ENCODE measurements at places on chromosomes 6 and 20.

GRCh38 chr20:34150306-34151000, 38.4 kb upstream of the EIF2S2 start:
- DNase-seq: no peak

DNA sequence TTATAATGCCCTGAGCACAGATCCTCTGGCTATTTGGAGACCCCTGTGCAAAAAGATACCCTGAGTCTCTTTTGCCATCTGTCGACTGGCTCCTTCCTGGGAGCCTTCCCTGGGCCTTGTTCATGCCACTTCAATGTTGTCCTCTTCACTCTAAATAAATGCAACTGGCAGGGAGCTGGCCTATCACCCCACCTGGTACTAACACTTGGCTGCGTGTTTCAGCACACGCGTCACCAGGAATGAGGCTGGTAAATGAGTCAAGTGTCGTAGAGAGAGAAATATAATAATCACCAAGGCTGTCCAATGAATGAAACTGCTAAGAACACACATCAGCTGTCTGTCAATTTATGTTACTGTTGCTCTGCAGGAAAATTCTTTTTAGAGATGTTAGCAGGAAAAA, 374.6 kb upstream of the JARID2 start:
- no peak for DNase-seq

GRCh38 chr6:128521282-128521632, 858 bp upstream of the PTPRK start:
- no peak for DNase-seq

- no peak for DNase-seq
Observed at GRCh38 chr6:134809130-134809529, 140.8 kb downstream of the ALDH8A1 start.

GRCh38 chr20:23659989-23660837, 22.5 kb upstream of the CST3 start:
- no peak for DNase-seq

GRCh38 chr6:148885925-148886845, 139.4 kb downstream of the UST start:
- no peak for DNase-seq

- DNase-seq: no peak
Observed at GRCh38 chr6:121443971-121444541, 8.6 kb downstream of the GJA1 start.

DNA sequence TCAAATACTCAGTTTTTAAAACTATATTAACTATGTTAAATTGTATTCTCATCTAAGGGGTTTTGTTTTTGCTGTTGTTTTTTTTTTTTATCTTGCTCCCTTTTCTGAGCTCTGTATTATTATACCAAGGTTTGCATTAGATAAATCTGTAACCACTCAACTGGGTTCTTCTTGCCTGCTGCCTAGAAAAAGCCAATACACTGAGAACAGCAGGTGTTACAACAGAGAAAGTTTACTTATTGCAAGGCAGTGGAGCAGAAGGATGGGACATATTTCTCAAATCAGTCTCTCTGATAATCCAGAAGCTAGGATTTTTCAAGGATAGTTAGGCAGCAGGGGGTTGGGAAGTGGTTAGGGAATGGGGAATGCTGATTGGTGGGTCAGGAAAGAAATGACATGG, 378.8 kb upstream of the PLCB4 start:
- no peak for DNase-seq

- DNase-seq: no peak
Observed at GRCh38 chr6:5786969-5787720, 219.6 kb downstream of the NRN1 start.

DNA sequence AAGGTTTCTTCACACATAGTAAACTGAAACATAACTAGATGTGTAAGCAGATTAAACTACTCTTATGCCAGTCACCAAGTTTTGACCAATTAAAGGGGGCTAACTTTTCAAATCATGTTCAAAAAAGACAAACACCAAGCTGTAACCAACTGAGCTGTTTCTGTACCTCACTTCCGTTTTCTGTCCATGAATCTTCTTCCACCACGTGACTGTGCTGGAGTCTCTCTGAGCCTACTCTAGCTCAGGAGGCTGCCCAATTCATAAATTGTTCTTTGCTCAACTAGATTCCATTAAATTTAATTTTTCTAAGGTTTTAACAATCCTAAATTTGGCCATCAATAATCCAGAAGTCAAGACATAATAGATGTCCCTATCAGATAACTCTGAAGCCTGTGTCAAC, 229.4 kb downstream of the FNDC1 start:
- DNase-seq: no peak

- DNase-seq: no peak
Observed at GRCh38 chr20:24622856-24623255, 153.4 kb downstream of the SYNDIG1 start.

GRCh38 chr20:51193066-51193772, 170.3 kb upstream of the KCNG1 start:
- DNase-seq: no peak

DNA sequence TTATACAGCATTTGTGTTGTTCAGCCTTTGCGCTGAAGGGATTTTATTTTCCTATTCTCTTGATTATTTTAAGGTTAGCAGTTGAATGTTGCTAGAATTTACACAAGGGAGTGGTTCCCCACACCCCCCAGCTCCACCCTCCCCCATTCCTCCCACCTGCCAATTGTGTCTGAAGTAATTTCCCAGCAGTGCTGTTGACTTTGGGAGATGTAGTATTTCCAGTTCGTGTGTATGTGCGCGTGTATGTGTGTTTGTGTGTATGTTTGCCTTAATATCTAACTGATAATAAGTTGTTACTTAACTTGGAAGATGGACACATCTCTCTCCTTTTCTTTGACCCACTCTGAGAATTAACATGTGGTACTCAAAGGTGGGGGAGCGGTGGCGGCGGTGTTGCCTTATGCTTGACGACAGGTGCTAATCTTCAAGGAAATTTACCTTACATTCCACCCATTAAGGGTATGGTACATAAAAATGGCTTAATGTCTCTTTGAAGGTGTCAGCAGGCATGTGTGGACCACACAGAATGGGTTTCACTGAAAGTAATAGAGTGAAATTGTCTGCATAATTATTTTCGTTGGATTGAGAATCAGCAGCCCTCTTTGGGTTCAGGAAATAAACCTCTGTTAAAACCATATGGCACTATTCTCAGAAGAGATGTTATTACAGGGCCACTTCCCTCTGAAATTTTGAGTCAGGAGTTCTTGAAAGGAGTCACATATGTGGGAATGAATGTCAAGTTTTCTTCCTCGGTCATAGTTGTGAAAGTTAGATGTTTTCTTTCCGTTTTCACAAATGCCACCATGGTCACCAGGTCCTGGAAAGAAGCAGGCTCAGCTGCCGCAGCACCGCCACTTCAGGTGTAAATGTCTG, 95.6 kb upstream of the SUPT3H start:
- no peak for DNase-seq

DNA sequence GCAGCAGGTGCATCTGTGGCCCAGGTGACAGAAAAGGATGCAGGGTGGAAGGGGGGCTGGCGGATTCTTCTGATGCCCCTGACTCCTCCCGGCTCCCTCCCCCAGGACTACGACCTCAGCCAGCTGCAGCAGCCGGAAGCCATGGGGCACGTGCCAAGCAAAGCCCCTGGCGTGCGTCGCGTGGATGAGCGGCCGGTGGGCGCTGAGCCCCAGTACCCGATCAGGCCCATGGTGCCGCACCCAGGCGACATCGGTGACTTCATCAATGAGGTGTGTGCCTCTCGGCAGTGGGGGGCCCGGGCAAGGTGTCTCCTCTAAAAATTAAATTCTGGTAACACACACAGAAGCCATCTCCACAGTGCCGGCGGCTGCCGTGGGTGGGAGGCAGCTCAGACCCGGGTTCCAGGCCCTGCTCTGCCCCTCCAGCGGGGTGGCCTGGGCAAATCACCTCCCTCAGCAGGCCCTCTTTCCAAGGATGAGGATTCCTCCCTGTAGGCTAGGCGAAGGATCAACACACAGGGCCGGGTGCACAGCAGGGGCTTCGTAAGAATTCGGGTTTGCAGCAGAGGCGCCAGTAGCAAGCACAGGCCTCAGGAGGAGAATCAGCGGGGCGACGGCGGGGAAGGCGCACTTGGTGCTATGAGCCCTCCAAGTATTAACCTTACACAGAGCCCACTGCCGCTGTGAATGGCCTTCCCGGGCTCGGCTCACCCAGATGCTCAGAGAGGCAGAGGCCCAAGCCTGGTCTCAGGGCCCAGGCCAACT, 131.5 kb downstream of the TAF4 start:
- no peak for DNase-seq

- DNase-seq: peak; percentile 24
Observed at GRCh38 chr6:3850451-3851203, 1.5 kb downstream of the FAM50B start.

DNA sequence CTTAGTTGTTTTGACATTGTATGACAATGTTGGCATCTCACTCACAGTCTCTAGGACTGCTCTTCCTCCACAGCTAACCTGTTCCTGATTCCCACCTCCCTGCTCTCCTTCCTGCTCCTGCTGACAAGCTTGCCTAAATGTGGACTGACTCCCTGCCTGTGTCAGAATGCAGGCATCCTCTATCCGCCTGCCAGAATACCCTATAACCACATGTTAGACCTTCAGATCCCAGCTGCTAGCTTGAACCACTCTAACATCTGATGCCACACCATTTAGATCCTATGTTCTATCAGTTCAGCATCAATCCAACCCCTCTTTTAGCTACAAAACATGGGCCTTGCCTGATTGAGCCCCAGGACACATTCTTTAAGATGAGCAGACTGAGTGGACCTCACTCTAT, 12.2 kb downstream of the FILIP1 start:
- no peak for DNase-seq
